H1 (cell line): ENCODE measurements at places on chromosomes 5 and 9. TPM values are rescaled to one million over a fixed set of nuclear protein-coding genes. Genes with fewer than 3 reads are reported as not detected.

- H3K36me3 ChIP-seq = no peaks in the 10 kb centered on the region
- H3K4me3 ChIP-seq = no peak overlapping the region
- H3K27me3 ChIP-seq = no peaks in the 10 kb centered on the region
- peaks cover 16% of the 10 kb centered on the region for H3K4me1 ChIP-seq
- no peak for DNase-seq
Measured at GRCh38 chr9:133581513-133582343, 27.5 kb downstream of the FAM163B start.

GRCh38 chr5:173295796-173296195, 32.4 kb downstream of the STC2 start:
- H3K27me3 ChIP-seq = no peaks in the 10 kb centered on the region; the same call in none of the 2 replicates
- H3K4me3 ChIP-seq = no peak overlapping the region
- H3K4me1 ChIP-seq = peaks cover 15% of the 10 kb centered on the region
- H3K27ac ChIP-seq = no peak overlapping the region

DNA sequence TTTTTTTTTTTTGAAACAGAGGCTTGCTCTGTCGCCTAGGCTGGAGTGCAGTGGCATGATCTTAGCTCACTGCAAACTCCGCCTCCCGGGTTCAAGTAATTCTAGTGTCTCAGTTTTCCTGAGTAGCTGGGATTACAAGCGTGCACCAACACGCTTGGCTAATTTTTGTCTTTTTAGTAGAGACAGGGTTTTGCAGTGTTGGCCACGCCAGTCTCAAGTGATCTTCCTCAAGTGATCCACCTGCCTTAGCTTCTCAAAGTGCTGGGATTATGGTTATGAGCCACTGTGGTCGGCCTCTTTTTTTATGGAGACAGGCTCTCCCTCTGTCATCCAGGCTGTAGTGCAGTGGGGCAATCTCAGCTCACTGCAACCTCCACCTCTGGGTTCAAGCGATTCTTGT, 82.9 kb downstream of the RAB24 start:
- DNase-seq = no peak
- no peaks in the 10 kb centered on the region for H3K27me3 ChIP-seq
- H3K4me1 ChIP-seq = no peaks in the 10 kb centered on the region
- H3K36me3 ChIP-seq = no peaks in the 10 kb centered on the region; the same call in 1 of the 2 replicates
- H3K4me3 ChIP-seq = no peak overlapping the region

GRCh38 chr5:68447136-68447929, 231.8 kb downstream of the PIK3R1 start:
- no peak overlapping the region for H3K4me3 ChIP-seq
- no peak for DNase-seq
- H3K36me3 ChIP-seq = no peaks in the 10 kb centered on the region
- no peak overlapping the region for H3K27ac ChIP-seq
- no peaks in the 10 kb centered on the region for H3K27me3 ChIP-seq
- no peaks in the 10 kb centered on the region; the same call in 1 of the 2 replicates for H3K4me1 ChIP-seq

- H3K4me3 ChIP-seq = 0 out of 2 replicates have a peak overlapping the region, but pooled peaks have one; percentile 10
- no peaks in the 10 kb centered on the region for H3K36me3 ChIP-seq
- H3K27ac ChIP-seq = no peak overlapping the region
- peaks cover 12% of the 10 kb centered on the region for H3K4me1 ChIP-seq
Measured at GRCh38 chr5:43033841-43034590, 6.1 kb downstream of the ANXA2R start.

- no peak overlapping the region for H3K4me3 ChIP-seq
- no peak for DNase-seq
- peaks cover 16% of the 10 kb centered on the region for H3K27me3 ChIP-seq
- H3K36me3 ChIP-seq = no peaks in the 10 kb centered on the region
- H3K4me1 ChIP-seq = peaks cover 13% of the 10 kb centered on the region
Measured at GRCh38 chr5:98767581-98767980, 5.9 kb upstream of the RGMB start.

- no peaks in the 10 kb centered on the region for H3K4me1 ChIP-seq
- no peak overlapping the region for H3K27ac ChIP-seq
- no peaks in the 10 kb centered on the region for H3K27me3 ChIP-seq
Measured at GRCh38 chr9:1355656-1356055, 305.5 kb downstream of the DMRT2 start.

GRCh38 chr5:145936401-145937131, at the start of gene SH3RF2:
Gene SH3RF2 (plus strand): TSS chr5:145936578. CDS start chr5:145937929, 1,351 bp downstream.
- H3K4me3 ChIP-seq = peak within 1 kb of the TSS; percentile 57
- no peaks in the 10 kb centered on the region for H3K36me3 ChIP-seq
- peaks cover 12% of the 10 kb centered on the region for H3K4me1 ChIP-seq
- peak; percentile 94 for DNase-seq

Gene FGF18
- 0.54 and 0.64 TPM in 2 replicates for polyA plus RNA-seq

Gene FAM169A
- polyA plus RNA-seq = 9.0 and 12.6 TPM in 2 replicates

Gene PCDHB7
- 0.17 and 0.24 TPM in 2 replicates for polyA plus RNA-seq

GRCh38 chr5:79834098-79834753, 144.6 kb downstream of the CMYA5 start:
- H3K4me3 ChIP-seq = no peak overlapping the region
- H3K27me3 ChIP-seq = no peaks in the 10 kb centered on the region
- H3K27ac ChIP-seq = no peak overlapping the region
- no peaks in the 10 kb centered on the region for H3K36me3 ChIP-seq
- DNase-seq = no peak

Gene TRIM36
- polyA plus RNA-seq = 8.5 and 10.5 TPM in 2 replicates

DNA sequence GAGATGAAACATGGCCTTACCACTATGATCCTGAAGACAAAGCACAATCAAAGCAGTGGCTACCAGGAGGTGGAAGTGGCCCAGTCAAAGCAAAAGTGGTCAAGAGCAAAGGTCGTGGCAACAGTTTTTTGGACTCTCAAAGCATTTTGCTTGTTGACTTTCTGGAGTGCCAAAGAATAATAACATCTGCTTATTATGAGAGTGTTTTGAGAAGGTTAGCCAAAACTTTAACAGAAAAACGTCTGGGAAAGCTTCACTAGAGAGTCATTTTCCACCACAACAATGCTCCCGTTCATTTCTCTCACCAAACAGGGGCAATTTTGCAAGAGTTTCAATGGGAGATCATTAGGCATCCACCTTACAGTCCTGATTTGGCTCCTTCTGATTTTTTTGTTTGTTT, 33.6 kb upstream of the MAMDC2 start:
- no peak overlapping the region for H3K27ac ChIP-seq
- H3K36me3 ChIP-seq = no peaks in the 10 kb centered on the region
- H3K27me3 ChIP-seq = no peaks in the 10 kb centered on the region
- H3K4me3 ChIP-seq = no peak overlapping the region
- H3K4me1 ChIP-seq = no peaks in the 10 kb centered on the region

DNA sequence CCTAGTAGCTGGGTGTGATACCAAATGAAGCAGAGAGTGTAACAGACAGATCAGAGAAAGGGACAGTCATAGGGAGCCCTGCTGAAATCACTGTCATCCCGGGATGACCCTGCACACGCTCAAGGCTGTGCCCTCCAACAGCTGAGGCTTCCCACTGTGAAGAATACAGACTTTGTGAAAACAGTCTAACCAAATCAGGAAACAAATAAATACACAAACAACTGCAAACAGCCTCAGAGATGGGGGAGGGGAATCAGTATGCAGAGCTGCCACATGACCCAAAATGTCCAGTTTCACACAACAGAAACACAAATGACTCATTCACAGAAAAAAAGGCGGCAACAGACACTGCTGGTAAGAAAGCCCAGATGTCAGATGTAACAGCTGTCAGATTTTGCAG, 101.9 kb downstream of the ADAMTS2 start:
- H3K27ac ChIP-seq = no peak overlapping the region
- peaks cover 4% of the 10 kb centered on the region for H3K4me1 ChIP-seq
- DNase-seq = no peak
- no peaks in the 10 kb centered on the region for H3K27me3 ChIP-seq
- no peak overlapping the region for H3K4me3 ChIP-seq
- no peaks in the 10 kb centered on the region for H3K36me3 ChIP-seq

DNA sequence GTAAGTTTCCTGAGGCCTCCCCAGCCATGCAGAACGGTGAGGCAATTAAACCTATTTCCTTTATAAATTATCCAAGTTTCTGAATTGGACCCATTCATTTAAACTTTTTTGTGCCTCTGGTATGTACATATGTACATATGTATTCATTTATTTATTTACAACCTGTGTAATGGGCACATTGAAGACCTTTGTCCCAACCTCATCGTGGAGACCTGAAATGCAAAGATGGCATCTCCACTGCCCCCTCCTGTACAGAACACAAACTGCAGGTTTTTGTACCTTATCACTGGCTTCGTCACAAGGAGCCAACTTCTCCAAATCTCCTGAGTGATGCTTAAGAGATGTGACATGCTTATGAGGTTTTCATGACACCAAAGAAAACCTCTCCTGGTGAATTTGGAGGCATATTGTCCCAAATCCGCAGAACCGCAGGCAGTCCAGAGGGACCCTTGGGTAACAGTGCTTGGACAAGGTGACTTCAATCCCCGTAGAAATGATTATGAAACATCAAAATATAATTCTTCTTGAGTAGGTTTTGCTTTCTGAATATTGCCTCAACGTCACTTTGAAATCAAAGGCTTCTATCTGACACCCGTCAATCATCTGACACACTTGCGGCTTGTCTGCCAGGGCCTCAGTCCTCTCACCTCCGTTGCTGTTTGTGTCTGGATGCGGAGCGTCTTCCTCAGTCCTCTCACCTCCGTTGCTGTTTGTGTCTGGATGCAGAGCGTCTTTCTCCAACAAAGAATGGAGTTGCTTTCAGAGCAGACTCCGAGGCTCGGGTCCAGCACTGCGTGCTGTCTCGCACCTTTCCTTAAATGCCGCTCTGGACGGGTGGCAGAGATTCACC, 135.0 kb upstream of the IRX4 start:
- no peak overlapping the region for H3K27ac ChIP-seq
- H3K36me3 ChIP-seq = no peaks in the 10 kb centered on the region
- H3K4me1 ChIP-seq = no peaks in the 10 kb centered on the region; the same call in 1 of the 2 replicates
- peak; percentile 21 for DNase-seq

Gene PCDHGB6
- 4.1 and 4.3 TPM in 2 replicates for polyA plus RNA-seq

Gene NDOR1
- 25.7 and 42.4 TPM in 2 replicates for polyA plus RNA-seq

DNA sequence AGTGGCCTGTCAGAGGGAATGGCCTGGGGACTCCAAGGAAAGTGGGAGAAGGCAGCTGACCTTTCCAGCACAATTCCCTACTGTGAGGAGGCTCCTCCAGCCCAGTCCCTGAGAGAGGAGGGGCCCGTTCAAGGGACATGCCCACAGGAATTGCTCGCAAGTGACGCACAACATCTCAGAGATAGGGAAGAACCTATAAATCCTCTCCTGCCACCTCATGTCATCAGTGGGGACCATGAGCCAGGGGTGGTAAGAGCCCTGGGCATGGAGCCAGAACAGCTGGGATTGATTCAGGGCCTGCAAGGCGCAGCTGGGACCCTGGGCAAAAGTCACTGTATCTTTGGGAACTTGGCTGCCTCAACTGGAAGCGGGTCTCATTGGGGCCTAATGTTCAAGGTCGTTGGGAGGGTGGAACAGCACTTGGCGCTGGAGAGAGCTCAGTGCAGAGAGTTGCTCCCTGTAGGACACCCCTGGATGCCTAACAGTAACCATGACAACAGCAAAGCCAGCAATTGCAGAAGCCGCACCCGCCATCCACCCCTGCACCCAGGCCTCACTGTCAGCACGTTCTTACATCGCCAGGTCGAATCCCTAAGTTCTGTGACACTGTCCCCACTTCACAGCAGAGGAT, 41.3 kb upstream of the ORM1 start:
- H3K36me3 ChIP-seq = no peaks in the 10 kb centered on the region; the same call in 1 of the 2 replicates
- H3K4me3 ChIP-seq = no peak overlapping the region
- H3K27ac ChIP-seq = no peak overlapping the region
- H3K27me3 ChIP-seq = no peaks in the 10 kb centered on the region

- DNase-seq = no peak
- no peaks in the 10 kb centered on the region for H3K27me3 ChIP-seq
- no peak overlapping the region for H3K27ac ChIP-seq
- H3K36me3 ChIP-seq = no peaks in the 10 kb centered on the region
- H3K4me1 ChIP-seq = no peaks in the 10 kb centered on the region
Measured at GRCh38 chr9:113519426-113520108, 56.0 kb downstream of the RGS3 start.

Gene AFF4
- polyA plus RNA-seq = 12.0 and 12.7 TPM in 2 replicates

Gene KCNIP1
- 0.36 and 0.83 TPM in 2 replicates for polyA plus RNA-seq

DNA sequence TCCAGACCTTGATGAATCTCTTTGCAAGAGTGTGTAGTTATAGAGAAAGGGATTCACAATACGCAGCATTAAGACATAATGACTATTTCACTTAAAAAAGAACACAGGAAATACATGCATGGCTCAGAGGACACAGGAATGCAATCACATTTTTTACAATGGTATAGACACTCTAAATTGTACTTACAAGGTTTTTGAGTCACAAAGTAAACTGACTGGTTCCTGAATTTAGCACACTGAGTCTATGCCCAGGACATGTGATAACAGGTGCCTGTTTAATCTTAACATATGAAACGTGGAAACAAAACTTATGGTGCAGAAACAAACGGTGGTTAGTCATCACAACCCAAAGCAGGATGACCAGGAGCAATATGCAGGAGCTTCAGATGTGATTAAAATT, 6.7 kb downstream of the EPB41L4A start:
- no peak overlapping the region for H3K4me3 ChIP-seq
- peaks cover 6% of the 10 kb centered on the region for H3K4me1 ChIP-seq
- peaks cover 7% of the 10 kb centered on the region; the same call in 1 of the 2 replicates for H3K27me3 ChIP-seq
- H3K36me3 ChIP-seq = no peaks in the 10 kb centered on the region
- H3K27ac ChIP-seq = no peak overlapping the region
- no peak for DNase-seq

DNA sequence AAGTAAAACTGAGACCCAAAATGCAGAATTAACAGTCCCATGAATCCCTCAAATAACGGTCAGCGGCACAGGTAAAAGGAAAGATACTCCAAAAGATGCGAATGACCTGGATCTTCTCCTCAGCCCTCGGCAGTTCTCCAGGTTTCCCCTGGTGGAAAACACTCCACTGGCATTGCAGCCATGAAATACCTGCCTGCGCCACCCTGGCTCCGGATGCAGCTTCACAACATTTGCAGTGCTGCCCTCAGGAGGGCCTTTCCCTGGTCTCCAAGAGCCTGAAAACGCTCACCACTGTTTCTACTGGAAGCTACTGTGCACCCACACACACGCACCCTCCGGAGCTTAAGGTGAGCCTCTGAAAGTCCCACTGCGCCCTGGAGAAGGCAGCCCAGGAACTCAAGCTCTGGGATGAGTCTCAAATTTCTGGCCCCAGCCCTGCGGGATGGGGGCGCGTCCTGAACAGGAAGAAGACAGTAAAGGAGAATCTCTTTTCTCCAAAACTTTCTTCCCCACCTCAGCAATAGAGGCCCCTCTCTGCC, 612 bp downstream of the UGT3A2 start:
- no peaks in the 10 kb centered on the region for H3K36me3 ChIP-seq
- no peaks in the 10 kb centered on the region; the same call in 1 of the 2 replicates for H3K27me3 ChIP-seq
- peak overlapping the region; percentile 76 for H3K4me3 ChIP-seq

- DNase-seq = no peak
- peaks cover 2% of the 10 kb centered on the region for H3K4me1 ChIP-seq
- no peaks in the 10 kb centered on the region for H3K36me3 ChIP-seq
Measured at GRCh38 chr9:125549465-125549871, 157.5 kb downstream of the MAPKAP1 start.

Gene SLC36A3
- polyA plus RNA-seq = not detected in 2 replicates

Gene ZNF483
- 3.2 and 4.8 TPM in 2 replicates for polyA plus RNA-seq

DNA sequence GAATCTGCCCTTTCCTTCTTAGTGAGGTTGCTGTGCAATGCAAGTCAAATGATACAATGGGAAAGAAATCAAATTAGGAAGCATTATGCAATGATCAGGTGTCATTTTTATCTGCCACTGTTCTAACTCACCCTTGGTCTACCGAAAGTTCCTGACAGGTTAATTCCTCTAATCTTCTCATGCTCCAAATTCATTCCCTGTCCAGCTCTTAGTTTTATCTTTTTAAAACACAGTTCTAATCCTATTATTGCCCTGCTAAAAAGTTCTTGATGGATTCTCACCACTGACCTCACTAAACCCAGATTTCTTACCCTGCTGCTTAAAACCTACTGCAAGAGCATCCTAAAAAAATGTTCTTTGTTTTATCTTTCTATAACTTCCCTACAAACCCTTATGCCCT, 1000.9 kb downstream of the CDH18 start:
- peaks cover 2% of the 10 kb centered on the region for H3K4me1 ChIP-seq
- no peaks in the 10 kb centered on the region for H3K27me3 ChIP-seq
- no peak for DNase-seq
- H3K27ac ChIP-seq = no peak overlapping the region
